ENCODE measurements at places on chromosomes 6 and 20.

GRCh38 chr6:112839525-112839961, 492.4 kb downstream of the RFPL4B start:
- no peak for DNase-seq

GRCh38 chr6:80725156-80725930, 618.9 kb downstream of the BCKDHB start:
- no peak for DNase-seq

DNA sequence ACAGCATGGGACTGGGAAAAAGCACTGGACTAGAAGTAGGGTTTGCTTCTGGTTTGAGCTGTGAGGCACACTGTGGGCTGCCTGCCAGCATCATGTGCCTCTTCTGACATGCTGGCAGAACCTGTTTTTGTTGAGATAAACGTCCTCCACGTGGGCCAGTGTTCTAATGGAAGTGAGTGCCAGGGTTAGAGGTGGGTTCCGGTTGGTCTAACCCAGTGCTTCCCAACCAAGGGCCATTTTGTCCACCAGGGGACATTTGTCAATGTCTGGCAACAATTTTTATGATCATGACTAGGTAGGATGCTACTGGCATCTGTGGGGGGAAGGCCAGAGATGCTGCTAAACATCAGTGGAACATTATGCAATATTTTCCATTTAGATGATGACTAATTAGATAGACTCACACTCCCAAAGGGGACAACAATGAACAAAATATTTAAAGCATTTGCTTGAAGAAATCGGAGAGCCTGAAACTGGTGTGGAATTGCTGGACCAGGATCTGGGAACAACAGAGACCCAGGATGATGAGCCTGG, 7.8 kb upstream of the APMAP start:
- no peak for DNase-seq

- DNase-seq = no peak
Observed at GRCh38 chr6:16690608-16691142, 70.6 kb downstream of the ATXN1 start.

GRCh38 chr6:12090714-12091113, 78.6 kb downstream of the HIVEP1 start:
- no peak for DNase-seq

GRCh38 chr6:36970892-36971842, 14.8 kb downstream of the MTCH1 start:
- DNase-seq = no peak

GRCh38 chr6:139979021-139979725, 604.7 kb upstream of the CITED2 start:
- DNase-seq = no peak

DNA sequence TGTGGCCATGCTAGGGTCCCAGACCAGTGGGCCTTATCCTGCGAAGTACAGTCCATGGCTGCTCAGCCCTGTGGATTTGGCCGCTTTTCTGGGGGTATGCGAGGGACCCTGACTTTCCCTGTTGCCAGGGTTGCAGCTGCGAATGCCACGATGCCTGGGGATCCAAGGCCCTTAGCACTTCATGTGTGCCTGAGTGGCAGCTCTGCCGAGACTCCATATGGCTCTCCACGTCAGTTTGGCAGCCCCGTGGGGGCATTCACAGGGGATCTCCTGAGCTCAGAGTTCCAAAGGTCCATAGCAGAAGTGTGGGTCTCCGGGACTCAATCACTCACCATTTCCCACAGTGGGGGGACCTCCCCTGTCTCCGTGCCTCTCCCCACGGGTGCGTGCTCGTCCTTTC, 319.5 kb downstream of the DOK5 start:
- no peak for DNase-seq

DNA sequence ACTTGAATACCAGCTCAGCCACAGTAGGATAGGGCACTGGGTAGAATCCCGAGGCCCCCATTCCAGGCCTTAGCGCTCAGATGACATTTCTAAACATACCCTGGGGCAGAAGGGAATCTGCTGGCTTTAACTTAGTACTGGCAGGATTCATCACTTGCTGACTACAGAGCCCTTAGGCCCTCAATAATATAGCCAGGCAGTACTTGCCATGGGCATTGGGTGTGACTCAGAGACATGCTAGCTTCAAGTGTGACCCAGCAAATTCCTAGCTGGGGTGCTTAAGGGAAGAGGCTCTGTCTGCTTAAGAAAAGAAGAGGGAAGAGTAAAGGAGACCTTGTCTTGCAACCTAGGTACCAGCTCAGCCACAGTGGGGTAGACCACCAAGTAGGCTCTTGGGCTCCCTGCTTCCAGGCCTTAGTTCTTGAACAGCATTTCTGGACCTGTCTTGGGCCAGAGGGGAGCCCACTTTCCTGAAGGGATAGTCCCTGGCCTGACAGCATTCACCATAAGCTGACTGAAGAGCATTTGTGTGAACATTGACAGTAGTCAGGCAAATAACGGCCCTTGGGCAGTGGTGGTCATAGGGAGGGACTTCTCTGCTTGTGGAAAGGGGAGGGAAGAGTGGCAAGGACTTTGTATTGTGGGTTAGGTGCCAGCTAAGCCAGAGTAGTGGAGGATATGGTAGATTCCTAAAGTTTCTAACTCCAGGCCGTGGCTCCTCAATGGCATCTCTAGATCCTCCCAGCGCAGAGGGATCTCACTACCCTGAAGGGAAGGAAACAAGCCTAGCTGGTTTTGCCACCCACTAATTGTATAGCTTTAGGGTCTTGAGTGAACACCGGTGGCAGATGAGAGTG, 48.5 kb upstream of the HACE1 start:
- DNase-seq = no peak

DNA sequence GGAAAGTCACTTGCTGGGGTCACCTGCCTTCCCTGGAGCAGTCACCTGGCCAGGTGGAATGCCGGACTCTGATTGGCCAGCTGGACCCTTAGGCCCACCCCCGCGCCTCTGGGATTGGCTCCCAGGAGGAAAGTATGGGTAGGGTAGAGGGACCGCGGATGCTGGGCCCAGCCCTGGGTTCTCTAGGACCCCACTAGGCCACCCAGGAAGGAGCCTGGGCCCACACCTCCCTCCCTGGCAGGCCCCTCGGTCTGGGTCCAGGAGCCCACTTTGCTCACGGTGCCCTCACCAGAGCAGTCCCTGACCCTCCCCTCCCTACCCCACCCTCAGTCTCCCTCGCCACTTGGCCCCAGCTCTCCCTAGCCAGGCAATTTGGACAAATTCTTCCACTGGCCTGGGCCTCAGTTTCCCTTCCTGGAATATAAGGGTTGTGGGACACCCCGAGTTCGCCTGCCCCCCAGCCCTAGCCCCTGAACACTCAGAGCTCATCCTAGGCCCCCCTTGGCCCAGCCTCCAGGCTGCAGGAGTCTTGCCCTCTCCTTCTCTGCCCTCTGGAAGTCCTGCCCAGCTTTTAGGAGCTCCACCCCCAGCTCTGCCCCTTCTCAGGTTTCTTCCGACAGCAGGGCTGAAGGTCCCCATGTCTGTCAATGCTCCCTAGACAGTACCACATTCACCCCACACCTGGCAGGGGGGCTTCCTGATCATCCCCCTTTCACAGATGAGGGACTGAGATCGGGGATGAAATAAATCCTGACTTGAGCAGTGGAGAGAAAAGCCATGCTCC, 299.6 kb downstream of the TAF4 start:
- DNase-seq = no peak

DNA sequence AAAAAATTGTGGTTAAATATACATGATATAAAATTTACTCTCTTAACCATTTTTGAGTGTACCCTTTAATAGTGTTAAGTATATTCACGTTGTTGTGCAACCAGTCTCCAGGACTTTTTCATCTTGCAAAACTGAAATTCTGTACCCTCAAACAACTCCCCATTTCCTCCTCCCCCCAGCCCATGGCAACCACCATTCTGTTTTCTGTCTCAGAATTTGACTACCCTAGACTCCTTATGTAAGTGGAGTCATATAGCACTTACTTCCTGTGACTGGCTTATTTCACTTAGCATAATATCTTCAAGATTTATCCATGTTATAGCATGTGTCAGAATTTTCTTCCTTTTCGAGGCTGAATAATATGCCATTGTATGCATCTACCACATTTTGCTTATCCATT, 5.1 kb downstream of the VPS16 start:
- DNase-seq = no peak

- DNase-seq = no peak
Observed at GRCh38 chr6:128225612-128226011, 294.8 kb downstream of the PTPRK start.

DNA sequence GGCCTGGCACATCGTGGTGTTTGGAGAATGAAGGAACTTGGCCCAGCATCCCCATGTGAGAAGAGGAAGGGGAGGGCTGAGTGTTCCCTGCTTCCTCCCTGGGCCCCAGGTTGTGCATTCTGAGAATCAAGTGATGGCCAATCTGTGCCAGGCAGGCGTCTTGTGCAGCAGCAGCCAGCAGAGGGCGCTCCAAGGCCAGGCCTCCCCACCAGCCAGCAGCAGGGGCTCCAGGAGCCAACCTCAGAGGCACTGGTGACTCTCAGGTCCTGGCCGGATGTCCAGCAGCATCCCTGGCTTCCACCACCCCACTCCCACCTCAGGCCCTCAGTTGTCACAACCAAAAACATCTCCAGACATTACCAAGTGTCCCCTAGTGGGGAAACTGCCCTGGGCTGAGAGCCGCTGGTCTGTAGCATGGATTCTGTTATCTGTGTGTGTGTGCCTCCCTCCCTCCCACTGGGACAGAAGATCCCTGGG, 192.0 kb downstream of the PREX1 start:
- no peak for DNase-seq

DNA sequence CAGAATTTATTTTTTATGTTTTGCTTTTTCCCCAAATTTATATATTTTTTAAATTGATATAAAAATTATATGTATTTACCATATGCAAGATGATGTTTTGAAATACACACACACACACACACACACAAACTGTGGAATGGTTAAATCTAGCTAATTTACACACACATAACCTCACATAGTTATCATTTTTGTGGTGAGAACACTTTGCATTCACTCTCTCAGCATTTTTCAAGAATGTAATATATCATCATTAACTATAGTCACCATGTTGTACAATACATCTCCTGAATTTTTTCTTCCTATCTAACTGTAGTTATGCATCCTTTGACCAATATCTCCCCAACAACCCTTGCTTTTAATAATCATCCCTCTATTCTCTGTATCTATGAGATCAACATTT, 52.2 kb downstream of the GFRAL start:
- DNase-seq = no peak

GRCh38 chr20:1813674-1814635, 81.3 kb upstream of the SIRPA start:
- DNase-seq = no peak

Measured in NCI-H1436 treated with DMSO at 0.1 percent for 48 hours (cell line).